ENCODE measurements at places on chromosomes 16 and 17.

DNA sequence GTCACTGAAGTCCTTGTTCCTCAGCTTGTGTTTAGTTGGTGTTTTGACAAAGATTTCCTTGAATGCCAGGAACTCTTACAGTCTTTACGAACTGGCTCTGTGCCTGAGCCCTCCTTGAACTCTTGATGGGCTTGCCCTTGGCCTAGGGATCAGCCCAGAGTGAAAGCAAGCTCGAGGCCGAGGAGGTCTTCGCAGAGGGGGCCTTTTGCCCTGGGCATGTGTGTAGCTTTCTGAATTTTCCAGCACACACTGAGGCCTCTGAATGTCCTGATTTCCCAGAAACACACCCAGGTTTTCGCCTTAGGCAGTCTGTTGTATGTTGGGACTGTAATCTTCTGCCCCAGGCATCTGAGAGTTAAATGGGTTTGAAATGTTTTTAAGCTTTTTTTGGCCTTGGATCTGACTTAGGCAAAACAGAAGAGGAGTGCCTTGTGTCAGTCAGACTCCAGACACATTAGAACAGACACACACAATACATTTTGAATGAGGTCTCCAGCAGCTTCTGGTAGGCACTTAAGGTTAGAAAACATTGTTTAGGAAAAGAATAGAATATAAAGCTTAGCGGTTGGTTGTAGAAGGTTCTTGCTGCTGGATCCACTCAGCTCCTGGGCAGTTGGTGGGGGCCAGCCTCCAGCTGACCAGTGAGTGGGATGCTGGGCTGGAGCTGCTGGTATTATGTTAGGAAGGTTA is 17.1 kb downstream of the FOXK2 start:
- DNase-seq, result no peak

DNA sequence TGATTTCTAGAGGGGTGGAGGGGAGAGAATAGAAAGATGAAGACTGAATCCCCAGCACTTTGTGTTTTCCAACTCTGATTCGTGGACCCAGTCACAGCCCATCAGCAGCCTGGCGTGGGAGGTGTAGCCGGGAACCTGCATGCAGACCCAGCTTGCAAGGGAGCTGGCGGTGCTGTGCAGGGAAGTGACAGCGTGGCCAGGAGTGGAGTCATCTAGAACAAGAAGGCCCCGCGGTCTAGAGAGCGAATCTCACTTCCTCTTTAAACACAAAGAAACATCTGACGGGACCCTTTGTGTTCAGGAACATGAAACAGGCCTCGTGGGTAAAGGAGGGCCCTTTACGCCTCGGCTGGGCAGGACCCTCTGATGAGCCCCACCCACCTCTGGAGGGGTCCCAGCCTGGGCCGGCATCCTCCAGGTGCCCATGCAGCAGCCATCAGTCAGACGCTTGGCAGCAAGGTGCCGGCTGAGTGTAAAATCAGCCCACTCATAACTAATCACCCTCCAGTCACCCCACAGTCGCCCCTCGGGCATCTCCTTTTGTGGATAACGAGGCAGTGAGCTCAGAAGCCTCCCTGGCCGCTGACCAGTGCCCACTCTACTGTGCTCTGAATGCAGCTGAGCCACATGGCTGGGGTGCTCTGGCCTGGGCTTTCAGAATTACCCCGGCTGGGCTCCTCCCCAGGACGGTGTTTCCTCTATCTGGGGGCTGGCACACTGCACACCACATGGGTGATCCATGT is 4.4 kb downstream of the SNAI3 start:
- peak; percentile 68 for DNase-seq

DNA sequence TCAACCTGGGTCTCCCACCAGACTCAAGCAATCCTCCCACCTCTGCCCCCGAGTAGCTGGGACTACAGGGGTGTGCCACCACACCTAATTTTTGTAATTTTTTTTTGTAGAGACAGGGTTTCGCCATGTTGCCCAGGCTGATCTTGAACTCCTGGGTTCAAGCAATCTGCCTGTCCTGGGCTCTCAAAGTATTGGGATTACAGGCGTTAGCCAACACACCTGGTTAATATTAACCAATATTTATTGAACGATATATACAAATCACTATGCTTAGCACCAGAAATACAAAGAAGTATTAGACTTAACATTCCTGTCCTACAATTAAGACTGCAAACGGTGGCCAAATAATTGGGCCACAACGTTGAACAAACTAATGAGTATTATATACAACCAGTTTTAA is 4.2 kb downstream of the MBTD1 start:
- DNase-seq, result no peak

DNA sequence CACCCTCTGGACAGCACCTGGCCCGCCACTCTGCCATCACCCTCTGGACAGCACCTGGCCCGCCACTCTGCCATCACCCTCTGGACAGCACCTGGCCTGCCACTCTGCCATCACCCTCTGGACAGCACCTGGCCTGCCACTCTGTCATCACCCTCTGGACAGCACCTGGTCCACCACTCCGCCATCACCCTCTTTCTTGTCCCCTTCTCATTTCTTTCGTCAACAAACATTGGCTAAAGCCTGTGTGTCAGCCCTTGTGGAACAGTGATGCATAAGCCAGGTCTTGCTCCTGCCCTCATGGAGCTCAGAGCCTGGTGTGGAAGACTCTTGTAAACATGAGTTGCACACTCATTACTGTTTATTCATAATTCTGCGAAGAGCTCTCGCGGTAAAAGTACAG is 31.2 kb downstream of the CDK5R1 start:
- DNase-seq, result no peak

GRCh38 chr16:12411516-12411915 is 392.2 kb downstream of the CPPED1 start:
- no peak for DNase-seq

DNA sequence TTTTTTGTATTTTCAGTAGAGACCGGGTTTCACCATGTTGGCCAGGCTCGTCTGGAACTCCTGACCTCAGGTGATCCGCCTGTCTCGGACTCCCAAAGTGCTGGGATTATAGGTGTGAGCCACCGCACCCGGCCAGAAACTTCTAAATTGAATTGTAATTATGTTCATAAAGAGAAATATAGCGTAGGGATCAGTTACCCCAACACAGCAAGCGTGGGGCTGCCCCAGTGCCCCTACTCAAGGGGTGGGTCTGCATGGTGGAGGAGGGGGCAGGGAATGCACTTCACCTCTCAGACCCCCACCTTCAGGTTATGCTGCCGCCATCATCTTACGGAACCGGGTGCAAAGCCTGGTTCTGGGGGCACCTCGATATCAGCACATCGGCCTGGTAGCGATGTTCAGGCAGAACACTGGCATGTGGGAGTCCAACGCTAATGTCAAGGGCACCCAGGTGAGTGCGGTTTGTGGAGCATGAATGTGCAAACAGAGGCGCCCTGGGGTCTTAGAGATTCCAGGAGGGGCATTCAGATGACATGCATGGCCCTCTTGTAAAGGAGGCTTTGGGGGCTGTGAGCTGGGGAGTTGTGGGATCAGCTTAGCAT is 18.0 kb downstream of the ITGAM start:
- DNase-seq, result no peak

DNA sequence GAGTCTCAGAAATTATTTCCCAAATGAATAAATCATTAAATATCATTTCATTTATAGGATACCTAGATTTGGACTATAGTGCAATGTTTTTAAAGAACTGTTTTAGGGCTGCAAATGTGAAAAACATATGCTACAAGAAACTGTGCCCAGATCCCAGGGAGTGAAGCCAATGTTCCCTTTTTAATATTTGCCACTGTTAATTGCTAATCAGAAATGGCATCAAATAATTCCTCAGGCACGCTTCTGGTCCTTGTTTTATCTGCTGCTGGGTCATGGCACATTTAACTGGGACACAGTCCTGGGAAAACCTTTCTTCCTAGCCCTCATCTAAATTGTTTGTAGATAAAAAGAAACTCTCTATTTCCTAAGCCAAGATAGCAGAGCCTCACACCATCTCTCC is 79.3 kb upstream of the CNTNAP4 start:
- no peak for DNase-seq

Data from activated CD4-positive, alpha-beta T cell treated with anti-CD3 and anti-CD28 coated beads, Interleukin-2, amount 50 U/mL, for 24 hours (primary cell).